Fibroblast of skin of scalp (primary cell): ENCODE measurements at places on chromosomes 1 and 21.
A peak's percentile ranks its signal among the peaks of the same experiment; 100 is the strongest.

- DNase-seq = no peak
These were observed 22.9 kb upstream of the PLA2G5 start for GRCh38 chr1:20047096-20047495.

GRCh38 chr1:229436201-229436600 lies 2.3 kb upstream of the ACTA1 start:
- no peak for DNase-seq

GRCh38 chr1:114061121-114061830 lies 82.0 kb downstream of the OLFML3 start:
- peak; percentile 3 for DNase-seq

GRCh38 chr1:10693497-10694273 lies 102.8 kb downstream of the CASZ1 start:
- DNase-seq = peak; percentile 11

GRCh38 chr1:36432616-36433015 lies 17.6 kb downstream of the OSCP1 start:
- no peak for DNase-seq

GRCh38 chr1:99858286-99858685 lies 8.1 kb downstream of the AGL start:
- no peak for DNase-seq

DNA sequence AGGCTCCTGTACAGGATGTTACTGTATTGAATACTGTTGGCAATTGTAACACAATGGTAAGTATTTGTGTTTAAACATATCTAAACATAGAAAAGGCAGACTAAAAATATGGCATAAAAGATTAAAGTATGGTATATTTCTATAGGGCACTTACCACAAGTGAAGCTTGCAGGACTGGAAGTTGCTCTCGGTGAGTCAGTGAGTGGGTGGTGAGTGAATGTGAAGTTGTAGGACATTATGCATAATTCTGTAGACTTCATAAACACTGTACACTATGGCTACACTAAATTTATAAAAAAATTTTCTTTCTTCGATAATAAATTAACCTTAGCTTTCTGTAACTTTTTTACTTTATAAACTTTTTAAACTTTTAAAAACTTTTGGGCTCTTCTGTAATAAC lies 13.7 kb upstream of the TRIM62 start:
- no peak for DNase-seq

- DNase-seq = peak; percentile 47
These were observed 705 bp downstream of the KHDRBS1 start for GRCh38 chr1:32014199-32014947.

- peak; percentile 18 for DNase-seq
These were observed 941 bp downstream of the ELAVL4 start for GRCh38 chr1:50109647-50110075.

DNA sequence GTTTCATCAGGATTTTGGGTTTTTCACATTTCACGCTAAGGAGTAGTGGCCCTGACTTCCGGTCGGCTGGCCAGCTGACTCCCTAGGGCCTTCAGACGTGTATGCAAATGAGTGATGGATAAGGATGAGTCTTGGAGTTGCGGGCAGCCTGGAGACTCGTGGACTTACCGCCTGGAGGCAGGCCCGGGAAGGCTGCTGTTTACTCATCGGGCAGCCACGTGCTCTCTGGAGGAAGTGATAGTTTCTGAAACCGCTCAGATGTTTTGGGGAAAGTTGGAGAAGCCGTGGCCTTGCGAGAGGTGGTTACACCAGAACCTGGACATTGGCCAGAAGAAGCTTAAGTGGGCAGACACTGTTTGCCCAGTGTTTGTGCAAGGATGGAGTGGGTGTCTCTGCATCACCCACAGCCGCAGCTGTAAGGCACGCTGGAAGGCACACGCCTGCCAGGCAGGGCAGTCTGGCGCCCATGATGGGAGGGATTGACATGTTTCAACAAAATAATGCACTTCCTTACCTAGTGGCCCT lies 23.1 kb upstream of the TNFRSF1B start:
- DNase-seq = peak; percentile 90

GRCh38 chr1:205370780-205371179 lies 14.1 kb upstream of the KLHDC8A start:
- no peak for DNase-seq

GRCh38 chr1:21536218-21536617 lies 27.0 kb downstream of the ALPL start:
- DNase-seq = no peak

DNA sequence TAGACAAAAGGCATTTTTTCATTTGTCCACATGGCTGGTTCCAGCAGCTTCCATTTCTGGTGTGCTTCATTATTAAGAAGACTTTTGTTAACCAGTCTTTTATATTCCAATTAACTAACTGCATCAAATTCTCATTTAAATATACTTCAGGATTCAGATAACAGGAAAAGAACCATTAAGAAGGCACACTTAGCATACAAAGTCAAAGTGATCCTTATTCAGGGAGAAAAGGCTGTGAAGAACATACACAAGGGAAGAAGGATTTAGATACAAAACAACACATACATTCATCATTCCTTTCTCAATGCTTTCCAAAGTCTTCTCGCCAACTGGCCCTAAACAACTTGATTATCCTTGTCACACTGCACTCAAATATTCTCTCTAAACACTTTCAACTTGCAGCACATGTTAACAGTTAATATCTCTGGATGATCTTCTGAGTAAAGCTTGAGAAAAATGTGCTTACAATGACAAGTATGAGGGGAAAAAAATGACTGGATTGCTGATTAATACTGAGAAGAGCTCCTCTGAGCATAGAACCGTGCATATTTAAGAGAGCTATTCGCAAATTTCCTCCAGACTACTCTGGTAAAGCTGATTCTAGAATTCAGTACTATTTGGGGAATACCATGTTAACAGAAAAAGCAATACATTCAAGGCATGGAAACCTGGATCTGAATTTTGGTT lies 225.2 kb upstream of the TNR start:
- peak; percentile 88 for DNase-seq

DNA sequence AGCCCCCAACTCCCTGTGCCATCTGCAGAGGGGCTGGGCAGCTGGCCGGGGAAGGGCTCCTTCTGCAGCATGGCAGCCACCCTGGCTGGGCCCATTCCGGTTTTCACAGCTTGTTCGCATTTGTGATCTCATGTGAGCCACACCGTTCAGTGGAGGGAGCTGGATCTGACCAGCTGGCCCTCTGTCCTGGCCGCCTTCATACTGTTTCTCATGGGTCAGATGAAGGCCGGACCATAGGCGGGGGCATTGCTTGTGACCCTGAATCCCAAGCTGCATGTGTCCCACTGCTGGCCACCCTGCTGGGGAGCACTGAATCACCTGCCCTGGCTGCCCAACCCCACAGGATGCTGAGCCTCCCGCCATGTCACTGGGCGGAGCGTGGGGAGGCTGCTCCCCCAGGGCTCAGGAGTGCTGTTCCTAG lies 36.4 kb upstream of the PRSS38 start:
- no peak for DNase-seq

DNA sequence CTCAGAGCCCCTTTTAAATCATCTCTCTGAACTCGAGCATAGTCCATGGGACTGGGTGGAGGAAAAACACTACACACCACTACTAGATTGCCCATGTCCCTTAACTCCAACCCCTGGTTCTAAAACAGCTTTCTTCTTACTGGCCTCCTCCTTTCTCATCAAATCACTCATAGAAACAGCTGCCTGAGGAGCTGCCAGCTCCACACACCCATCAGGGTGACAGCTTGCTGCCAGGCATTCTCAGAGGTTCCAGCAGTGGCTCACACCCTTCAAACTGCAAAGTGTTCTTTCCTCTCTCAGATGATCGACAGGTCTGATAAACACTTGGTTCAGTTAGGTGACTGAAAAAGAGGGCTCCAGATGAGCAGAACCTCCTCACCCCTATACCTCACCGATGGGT lies 543.0 kb upstream of the PLXNA2 start:
- DNase-seq = no peak

DNA sequence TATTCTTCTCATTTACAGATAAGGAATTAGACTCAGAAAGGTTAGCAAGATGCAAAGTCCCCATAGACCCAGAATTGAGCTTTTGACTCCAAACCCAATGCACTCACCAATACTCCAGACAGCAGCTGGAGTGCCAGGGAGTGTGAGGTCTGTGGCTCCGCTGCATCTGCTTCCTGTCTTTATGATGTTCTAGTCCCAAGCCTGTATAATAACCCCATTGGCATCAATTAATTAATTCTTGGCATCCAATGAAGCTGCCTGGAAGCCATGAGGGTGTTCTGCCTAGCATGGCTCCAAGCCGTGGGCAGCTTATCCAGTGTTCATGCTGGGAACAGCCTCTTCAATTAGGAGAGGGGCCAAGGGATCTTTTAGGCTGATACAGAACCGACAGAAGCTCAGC lies 188.7 kb downstream of the GIPC2 start:
- DNase-seq = no peak

GRCh38 chr21:44319407-44320065 lies 19.7 kb downstream of the CFAP410 start:
- DNase-seq = no peak

DNA sequence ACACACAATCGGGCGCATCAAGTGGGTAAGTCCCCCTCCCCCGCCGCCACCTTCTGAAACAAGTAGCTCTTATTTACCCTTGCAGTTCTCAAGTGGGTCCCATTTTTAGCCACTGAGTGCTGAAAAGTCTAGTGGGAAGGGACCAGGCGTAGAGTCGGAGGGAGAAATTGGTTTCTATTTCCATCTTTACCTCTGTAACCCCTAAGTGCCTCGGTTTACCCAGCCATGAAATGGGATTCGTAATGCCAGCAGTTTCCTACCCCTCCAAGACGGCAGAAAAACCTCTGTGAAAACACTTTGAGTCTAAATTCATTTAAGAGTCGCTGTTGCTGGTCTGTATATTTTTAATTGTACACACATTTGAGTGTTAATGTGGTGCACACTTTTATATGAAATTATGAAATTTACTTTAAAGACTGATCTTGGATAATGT lies 928 bp downstream of the TLCD4 start:
- no peak for DNase-seq

DNA sequence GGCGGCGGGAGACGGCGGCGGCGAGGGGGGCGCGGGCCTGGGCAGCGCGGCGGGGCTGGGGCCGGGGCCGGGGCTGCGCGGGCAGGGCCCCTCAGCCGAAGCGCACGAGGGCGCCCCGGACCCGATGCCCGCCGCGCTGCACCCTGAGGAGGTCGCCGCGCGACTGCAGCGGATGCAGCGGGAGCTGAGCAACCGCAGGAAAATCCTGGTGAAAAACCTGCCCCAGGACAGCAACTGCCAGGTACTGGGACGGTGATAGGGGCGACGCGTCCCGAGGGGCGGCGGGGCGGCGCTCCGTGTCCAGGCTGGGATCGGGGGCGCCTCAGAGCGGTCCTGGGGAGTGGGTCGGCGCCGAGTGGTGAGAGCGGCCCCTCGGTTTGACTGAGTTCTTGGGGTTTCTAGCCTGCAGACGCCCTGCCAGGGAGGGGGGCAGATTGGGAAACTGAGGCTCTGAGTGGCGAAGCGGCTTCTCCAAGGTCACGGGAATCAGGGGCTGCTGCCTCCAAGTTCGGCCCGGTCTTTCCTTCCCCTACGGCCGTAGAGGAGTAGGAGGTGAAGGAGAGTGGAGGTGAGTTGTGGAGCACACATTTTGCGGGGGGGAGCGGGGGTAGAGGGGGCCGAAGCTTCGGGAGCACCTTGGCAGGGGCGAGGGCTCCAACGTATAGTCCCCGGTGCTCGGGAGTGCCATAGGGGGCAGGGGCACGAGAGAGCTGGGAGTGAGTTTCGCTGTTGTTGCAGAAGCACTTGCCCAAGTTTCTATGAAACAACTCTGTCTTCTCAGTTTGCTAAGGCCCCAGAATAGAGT lies 508 bp downstream of the RAVER2 start:
- peak; percentile 36 for DNase-seq

DNA sequence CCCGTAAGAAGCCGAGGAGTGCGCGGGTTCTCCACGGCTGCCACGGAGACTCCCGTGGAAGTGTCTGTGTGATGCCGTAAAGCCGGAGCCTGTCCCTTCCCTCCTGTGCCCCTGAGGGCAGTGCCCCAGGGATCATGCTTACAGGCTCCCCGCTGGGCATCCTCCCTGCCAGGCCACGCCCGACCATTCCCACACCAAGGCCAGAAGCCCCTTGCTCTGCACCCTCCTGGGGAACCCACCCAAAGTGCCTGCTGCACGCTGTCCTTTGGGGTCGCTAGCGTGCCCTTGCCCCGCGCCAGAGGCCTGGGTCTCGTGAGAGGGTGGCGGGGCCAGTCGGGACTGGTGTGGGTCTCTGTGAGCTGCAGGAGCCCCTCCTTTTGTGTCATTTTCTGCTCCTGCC lies 228.5 kb upstream of the C1orf174 start:
- no peak for DNase-seq

- no peak for DNase-seq
These were observed 524.1 kb downstream of the PTBP2 start for GRCh38 chr1:97245682-97246081.

DNA sequence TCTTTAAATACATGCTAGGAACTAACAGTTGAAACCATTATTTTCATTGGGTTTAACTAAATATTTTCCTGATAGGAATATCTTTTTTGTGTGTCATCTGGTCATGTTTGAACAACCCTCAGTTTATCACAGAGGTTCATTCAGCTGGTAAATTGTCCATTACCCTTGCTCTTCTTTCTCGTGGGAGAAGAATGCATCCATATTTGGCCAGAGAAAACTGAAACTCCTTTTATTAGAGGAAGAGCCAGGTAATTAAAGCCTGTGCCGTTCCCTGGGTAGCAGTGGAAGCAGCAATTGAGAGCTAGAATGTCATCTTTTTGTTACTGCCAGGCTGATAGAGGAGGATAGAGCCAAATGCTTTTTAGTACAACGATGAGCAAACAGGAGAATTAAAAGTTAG lies 587.2 kb upstream of the ZRANB2 start:
- DNase-seq = peak; percentile 26

- peak; percentile 100 for DNase-seq
These were observed at the start of gene RSBN1 for GRCh38 chr1:113811888-113812660. Gene RSBN1 (minus strand): TSS chr1:113812476. CDS start chr1:113812412, 64 bp downstream.

- DNase-seq = peak; percentile 20
These were observed 295.3 kb upstream of the LYPLAL1 start for GRCh38 chr1:218878369-218878768.

- no peak for DNase-seq
These were observed 12.8 kb downstream of the TNNI3K start for GRCh38 chr1:74247881-74248528.

DNA sequence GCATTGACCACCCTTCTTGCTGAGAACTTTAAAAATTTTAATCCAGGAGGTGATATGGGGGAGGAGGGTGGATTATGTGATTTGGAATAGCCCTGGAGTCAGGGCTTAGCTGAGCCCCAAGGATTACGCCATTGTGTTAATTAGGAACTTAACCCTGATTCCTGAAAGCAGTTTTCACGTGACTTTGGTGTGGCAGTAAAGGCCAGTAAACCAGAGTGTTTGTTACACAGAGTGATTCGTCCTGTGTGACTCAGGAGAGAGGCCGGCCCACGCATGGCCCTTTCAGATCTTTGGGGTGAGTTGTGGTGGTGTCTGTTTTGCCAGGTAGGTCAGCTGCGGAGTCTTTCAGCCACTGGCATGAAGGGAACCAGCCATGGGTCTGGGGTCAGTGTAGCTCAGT lies 107.6 kb downstream of the NOS1AP start:
- DNase-seq = no peak
